ENCODE measurements at places on chromosomes 1 and 21.
A peak's percentile ranks its signal among the peaks of the same experiment; 100 is the strongest.

GRCh38 chr1:186239171-186239570 is 135.9 kb downstream of the TPR start:
- peak; percentile 55 for DNase-seq

- peak; percentile 53 for DNase-seq
Measured at GRCh38 chr1:1291548-1292441, 11.6 kb downstream of the SCNN1D start.

DNA sequence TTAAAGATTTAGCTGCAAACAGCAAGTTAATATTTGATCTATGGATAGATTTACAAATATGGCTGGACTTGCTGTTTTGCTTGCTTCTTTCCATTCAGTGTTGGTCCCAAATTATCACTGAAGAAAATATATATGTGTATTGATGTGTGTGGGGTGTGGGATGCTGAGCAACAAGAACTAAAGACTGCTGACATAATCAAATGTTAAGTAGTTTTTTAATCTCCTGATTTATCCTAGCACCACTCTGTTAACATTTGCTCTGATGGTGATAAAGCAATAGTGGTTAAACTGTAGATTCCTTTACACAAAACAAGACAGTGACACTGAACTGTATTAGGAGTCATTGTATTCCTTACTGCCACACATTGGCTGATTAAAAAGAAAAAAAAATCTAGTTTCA is 1023.5 kb upstream of the B3GALT2 start:
- no peak for DNase-seq

DNA sequence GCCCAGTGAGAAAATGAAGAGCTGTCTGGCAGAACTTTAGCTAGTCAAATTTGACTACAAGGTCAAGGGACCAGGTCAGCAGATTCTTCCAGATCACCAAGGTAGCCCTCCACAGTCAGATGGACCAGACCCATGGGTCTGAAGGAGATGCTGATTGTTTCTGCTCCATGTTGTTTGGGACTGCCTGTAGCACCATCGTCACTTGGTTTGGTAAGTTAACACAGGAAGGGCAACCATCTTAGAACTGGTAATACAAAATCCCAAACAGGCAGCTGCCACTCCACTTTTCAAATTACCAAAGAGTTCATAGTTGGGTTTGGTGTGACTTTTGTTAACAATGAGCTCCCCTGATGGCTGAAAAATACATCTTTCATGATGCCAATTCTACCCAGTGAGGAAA is 9.0 kb downstream of the ITPKB start:
- DNase-seq: no peak

DNA sequence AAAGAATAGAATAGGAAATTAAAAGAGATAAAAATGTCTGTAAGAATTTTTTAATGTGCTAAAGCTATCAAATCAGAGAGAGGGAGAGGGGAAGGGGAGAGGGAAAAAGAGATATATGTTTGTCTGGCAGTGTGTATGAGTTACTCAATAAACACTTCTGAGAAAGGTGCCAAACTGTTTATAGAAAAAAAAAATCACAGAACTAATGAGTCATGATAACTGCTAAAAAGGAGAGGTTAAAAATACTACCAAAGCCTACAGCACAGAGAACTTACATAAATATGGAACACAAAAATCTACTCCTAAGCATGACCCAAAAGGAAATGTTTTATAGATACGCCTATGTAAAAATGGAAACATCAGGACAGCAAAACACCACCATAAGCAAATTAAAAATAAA is 45.4 kb downstream of the SELENOF start:
- DNase-seq: peak; percentile 25

DNA sequence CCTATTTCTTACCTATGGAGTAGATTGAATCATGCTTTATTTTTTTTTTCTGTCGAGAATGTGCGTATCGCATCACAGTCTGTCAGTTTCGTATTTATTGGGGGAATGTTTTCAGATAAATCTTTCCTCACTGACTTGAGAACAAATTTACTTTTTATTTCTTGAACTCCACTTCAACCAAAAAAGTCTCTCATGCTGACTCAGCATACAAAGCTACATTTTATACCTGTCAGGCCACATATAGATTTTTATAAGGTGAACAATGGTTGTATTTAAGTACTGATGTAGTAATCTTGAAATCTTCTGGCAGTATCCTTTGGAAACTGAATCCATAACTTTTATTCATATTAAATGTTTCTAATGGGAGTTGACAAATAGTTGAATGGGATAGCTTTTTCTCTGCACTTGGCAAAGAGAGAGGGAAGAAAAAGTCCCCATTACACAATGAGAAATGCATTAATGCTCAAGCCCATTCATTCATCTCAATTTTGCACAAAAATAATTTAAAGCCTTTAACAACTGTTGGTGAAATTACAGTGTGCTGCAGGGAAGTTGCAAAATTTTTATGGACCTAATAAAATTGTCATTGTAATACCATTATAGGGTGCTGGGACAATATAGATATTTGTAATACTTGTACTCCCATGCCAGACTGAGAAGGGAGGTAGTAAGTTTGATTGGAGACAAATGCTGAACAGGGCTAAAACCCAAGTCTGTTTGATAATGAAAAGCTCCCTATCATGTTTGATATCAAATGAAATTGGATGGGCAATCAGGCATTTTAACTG is 367.6 kb downstream of the HLX start:
- no peak for DNase-seq

- DNase-seq: peak; percentile 79
Measured at GRCh38 chr1:109914587-109915240, 4.1 kb downstream of the CSF1 start.

GRCh38 chr21:38060533-38060932 is 144.3 kb upstream of the KCNJ6 start:
- no peak for DNase-seq

GRCh38 chr1:67393240-67393639 is 37.0 kb downstream of the SERBP1 start:
- DNase-seq: no peak

- no peak for DNase-seq
Measured at GRCh38 chr1:93999840-94000415, 90.7 kb upstream of the GCLM start.

DNA sequence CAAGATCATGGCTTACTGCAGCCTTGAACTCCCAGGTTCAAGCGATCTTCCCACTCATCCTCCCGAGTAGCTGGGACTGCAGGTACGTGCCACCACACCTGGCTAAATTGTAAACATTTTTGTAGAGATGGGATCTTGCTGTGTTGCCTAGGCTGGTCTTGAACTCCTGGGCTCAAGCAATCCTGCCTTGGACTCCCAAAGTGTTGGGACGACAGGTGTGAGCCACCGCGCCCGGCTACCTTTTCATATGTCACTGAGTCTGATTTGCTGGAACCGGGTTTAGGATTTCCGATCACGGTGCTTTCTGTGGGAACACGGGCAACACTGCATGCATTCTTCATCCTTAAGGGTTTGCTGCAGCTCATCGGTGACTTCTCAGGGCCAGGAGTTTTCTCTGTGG is 32.2 kb upstream of the PCBP3 start:
- no peak for DNase-seq

DNA sequence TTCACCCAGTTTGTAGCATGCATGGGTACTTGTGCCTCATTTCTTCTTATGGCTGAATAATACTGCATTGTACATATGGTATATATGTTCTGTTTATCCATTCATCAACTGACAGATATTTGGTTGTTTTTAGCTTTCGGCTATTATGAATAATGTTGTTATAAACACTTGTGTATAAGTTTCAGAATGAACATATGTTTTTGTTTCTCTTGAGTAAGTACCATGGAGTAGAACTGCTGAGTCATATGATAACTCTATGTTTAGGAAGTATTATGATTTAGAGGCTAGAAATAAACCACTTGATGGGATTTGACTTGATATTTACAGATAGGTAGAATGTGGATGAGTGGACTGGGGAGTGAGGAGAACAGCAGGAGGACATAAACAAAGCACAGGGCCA is 48.6 kb downstream of the WNT2B start:
- peak; percentile 52 for DNase-seq

DNA sequence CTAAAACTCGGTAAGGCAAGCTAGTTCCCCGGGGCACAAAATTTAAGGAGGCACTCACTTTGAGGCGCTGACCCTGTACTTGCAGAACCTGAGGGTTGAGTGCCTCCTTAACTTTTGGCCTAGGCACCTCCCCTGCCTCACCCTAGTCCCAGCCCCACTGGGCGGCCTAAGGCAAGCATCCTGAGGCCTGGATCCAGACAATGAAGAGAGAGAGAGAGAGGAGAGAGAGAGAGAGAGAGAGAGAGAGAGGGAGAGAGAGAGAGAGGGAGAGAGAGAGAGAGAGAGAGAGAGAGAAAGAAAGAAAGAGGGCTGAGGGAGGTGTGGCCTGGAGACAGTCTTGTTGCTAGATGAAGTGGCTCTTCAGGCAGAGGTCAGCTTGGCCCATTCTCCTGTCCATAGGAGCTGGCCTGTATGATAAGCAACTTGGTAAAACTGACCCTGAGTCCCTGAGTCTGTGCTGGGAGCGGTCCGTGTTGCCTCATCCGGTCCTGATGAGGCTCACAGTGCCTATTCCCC is 7.4 kb upstream of the LRRN2 start:
- no peak for DNase-seq
